NCI-H2029 (cell line): ENCODE measurements at places on chromosomes 16 and 17.

- DNase-seq, result peak; percentile 42
Observed at GRCh38 chr17:68172461-68172954, 75.3 kb upstream of the AMZ2 start.

DNA sequence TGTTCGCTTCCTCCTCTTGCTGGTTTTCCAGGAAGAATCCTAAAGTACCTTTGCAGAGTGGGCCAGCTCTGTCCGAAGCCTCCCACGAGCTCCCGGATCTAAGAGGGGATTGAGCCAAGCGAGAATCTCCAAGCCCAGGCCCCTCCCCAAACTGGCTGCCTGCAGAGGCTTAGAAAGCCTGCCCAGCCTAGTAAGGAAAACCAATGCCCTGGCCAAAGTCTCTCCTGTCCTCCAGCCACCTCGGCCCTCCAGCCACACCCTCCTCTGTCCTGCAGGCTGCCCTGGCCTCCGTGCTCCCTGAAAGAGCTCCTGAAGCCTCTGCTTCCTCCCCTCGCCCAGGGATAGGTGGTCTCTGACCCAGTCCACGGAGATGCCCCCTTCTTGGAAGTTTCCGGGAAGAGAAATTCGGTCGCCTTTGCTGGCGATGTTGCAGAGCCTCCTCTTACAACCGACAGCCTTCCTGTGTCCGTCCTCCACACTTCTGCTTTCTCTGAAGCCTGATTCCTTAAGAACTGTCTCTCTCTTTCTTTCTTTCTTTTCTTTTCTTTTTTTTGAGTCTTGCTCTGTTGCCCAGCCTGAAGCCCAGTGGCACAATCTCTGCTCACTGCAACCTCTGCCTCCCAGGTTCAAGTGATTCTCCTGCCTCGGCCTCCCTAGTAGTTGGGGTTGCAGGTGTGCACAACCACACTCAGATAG lies 54.9 kb upstream of the TOB1 start:
- DNase-seq, result no peak

DNA sequence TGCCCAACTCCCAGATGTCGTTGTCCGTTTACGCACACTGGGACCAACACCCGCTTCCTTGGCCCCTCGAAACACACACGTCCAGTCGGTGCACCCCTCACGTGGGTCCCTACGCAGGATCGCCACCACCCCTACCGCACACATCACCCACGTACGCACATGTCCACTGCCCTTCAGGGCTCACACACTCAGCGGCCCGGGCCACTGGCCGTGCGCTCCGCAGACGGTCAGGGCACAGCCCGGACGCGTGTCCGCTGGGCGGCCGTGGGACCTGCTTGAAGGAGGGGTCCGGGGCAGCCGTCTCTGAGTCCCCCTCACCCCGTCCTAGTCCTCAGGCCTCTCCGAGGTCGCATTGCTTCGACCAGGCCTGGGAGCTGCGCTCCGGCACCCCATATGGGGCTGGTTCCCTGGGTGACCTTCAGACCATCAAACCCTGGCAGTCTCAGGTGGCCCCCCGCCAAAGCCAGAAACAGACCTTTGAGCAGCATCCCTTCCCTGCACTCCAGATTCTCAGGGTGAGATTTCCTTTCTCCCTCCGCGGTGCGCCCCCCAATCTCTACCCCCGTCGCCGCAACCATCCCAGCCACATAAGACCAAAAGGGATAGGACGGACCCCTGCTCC lies 914 bp upstream of the GPRC5B start:
- DNase-seq, result no peak

DNA sequence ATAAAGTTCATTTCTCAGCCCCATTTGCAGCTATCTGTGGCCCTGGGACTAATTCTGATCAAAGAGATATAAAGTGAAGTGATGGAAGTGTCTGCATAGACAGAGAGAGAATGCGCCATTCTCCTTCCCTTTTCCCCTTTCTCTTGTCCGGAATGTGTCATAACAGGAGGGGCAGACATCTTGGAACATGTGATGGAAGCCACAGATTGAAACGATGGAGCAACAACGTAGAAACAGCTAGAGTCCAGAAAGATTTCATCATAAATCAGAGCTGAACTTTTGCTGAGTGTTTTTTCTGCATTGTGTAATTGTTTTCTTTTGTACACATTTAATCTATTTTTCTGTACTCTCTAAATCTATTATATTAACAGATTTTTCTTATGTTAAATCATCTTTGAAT lies 11.3 kb downstream of the ASGR1 start:
- DNase-seq, result no peak

DNA sequence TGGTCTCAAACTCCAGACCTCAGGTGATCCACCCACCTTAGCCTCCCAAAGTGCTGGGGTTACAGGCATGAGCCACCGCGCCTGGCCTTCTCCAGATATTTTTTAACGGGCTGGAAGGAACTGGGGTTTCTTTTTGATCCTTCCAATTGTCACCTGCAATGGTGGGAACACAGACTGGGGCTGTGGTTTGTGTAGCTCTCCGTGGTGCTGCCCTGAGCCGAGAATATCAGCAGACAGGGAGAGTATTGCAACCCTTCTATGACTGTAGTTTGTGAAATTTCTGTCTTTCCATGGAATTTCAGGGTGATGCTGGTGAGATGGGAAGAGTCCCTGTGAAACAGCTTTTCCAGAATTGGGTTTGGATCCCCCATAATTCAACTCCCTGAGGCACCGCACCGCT lies 263.5 kb downstream of the ENGASE start:
- no peak for DNase-seq

DNA sequence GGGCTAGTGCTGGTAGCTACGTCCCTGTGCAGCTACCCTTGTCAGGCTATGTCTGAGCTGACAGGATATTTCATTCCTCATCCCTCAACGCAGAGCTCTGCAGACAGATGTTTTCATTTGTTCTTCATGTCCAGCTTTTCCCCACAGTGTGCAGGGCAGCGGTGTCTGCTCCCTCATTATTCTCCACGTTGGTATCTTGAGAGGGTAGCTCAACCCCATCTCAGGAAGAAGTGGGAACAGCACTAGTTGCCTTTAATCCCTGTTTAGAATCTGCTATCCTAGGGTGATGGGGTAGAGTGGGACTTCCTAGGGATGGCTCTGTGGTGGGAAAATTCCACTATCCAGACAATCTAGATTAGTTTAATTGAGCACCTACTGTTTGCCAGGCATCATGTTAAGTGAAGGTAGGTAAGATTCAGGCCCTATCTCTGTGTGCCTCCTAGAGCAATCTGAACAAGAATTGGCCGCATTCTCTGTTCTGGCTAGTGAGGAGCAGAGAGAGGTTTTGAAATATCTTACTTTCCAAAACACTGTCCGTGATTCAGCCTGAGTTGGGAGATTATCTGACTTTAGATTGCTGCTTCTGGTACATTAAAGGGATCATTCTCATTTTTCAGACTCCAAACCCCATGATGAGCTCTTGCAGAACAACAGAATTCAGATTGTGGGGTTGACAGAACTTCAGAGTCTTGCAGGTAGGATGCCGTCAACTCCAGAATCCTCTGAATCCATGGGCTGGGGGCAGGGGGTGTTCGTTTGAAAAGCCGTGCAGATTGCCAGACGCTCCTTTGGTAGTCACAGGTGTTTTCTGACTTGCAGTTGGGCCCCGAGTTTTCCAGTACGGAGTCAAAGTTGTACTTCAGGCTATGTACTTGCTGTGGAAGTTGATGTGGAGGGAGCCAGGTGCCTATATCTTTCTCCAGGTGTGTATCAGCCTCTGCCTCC lies 963 bp downstream of the ALG1 start:
- no peak for DNase-seq

- no peak for DNase-seq
Observed at GRCh38 chr16:86448306-86448890, 61.9 kb upstream of the FOXF1 start.

GRCh38 chr16:10202649-10203048 lies 20.4 kb upstream of the GRIN2A start:
- DNase-seq, result no peak

GRCh38 chr17:57898487-57899311 lies 48.9 kb upstream of the MRPS23 start:
- DNase-seq, result no peak

DNA sequence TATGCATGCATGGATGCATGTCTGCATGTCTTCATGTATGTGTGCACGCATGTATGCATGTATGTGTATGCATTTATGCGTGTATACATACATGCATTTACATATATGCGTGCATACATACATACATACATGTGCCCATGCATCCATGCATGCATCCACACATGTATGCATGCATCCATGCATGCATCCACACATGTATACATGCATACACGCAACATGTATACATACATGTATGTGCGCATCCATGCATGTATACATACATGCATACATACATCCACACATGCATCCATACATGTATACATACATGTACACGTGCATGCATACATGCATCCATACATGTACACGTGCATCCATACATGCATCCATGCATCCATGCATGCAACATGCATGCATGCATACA lies 29.8 kb upstream of the DLX3 start:
- no peak for DNase-seq

DNA sequence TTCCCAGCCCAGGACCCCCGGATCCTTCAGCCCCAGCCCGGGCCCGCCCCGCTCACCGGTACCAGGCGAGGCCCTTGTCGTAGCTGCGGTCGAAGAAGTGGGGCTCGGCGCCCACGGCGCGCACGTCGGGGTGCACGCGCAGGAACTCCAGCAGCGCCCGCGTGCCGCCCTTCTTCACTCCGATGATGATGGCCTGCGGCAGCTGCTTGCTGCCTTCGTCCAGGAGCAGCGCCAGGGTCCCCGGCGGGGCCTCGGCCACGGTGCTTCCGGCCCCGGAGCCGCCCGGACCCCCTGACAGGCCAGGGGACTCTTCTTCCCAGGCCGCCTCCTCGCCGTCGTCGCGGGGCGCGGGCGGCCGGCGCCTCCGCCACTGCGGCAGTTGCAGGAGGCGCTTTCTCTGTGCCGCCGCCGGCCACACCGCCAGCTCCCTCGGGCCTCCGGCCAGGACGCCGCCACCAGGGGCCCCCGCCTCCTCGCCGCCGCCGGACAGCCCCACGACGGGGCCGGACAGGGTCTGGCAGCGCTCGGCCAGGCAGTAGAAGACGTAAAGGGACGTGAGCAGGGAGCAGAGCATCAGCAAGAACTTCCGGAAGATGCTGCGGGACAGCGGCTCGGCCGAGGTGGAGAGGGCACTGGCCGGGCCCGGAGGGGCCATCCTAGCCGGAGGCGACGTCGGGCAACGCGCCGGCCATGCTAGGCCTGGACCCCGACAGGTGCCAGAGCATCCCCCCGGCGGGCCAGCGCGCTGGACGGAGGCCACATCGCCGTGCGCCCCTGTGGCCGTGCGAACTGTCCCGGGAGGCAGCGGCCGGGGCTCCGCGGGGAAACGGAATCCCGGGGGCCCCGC lies 1.0 kb downstream of the HS3ST3A1 start:
- DNase-seq, result no peak

DNA sequence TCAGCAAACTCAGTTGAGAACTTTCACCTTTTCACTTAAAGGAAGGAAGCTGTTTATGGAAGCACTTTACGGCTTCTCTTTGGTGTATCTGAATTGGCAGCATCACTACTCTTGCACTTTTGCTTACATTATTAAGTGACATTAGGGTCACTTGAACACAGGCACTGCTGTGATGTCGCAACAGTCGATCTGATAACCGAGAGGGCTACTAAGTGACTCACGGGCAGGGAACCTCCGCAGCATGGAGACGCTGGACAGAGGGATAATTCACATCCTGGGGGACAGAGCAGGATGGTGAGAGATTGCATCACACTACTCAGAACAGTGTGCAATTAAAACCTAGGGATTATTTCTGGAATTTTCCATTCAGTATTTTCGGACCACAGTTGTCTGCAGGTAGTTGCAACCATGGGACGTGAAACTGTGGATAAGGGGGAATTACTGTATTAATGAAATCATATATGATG lies 56.5 kb downstream of the DNAH2 start:
- no peak for DNase-seq

GRCh38 chr17:55409030-55409800 lies 12.4 kb downstream of the MMD start:
- DNase-seq, result no peak

GRCh38 chr17:37743875-37744632 lies 805 bp downstream of the HNF1B start:
- DNase-seq, result no peak

DNA sequence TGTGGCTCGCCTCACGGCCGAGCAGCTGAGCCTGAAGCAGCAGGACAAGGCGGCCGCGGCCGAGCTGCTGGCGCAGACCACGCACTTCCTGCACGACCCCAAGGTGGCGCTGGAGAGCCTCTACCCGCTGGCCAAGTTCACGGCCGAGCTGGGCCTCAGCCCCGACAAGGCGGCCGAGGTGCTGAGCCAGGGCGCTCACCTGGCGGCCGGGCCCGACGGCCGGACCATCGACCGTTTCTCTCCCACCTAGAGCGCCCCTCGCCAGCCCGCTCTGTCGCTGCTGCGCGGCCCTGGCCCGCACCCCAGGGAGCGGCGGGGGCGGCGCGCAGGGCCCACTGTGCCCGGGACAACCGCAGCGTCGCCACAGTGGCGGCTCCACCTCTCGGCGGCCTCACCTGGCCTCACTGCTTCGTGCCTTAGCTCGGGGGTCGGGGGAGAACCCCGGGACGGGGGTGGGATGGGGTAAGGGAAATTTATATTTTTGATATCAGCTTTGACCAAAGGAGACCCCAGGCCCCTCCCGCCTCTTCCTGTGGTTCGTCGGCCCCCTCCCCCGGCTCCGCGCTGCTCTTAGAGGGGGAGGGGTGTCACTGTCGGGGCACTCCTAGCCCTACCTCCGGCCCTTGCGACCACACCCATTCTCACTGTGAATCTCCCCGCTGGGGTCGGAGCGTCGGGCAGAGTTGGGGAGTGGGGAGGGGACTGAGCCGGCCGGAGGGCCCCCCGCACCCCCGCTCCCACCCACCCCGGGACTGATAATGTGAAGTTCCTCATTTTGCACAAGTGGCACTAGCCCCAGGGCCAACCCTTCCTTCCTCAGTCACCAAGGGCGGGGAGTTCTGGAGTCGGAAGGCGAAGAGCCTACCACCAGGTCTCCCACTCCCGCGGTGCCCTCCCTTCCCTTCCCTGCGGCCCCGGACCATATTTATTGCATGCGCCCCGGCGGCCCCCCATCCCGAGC lies 4.0 kb downstream of the HIC1 start:
- DNase-seq, result no peak

- peak; percentile 58 for DNase-seq
Observed at GRCh38 chr16:30351586-30352419, 3.3 kb downstream of the CD2BP2 start.

DNA sequence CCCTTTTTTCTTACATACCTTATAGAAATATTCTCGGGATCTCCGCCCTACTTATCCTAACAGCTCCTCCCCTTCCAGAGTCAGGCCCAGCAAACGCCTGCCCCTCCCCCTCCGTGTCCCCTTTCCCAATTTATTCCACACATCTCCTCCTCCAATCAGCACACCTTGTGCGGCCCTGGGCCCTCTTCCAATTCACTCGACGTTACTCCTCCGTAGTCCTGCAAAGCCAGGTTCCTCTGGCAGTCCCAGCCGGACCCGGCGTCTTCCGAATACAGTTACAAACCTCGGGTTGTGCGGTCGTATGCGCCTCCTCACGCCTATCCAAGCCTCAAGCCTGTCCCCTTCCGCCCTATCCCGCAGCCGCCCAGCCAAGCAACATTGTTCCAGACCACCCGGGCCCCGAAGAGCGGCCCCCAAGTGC lies 677 bp downstream of the CBX1 start:
- DNase-seq, result peak; percentile 58

GRCh38 chr17:44324092-44324570 lies 492 bp downstream of the SLC25A39 start:
- DNase-seq, result no peak

- no peak for DNase-seq
Observed at GRCh38 chr17:78016852-78017251, 58.3 kb downstream of the TNRC6C start.

GRCh38 chr17:21275047-21275578 lies 9.4 kb upstream of the MAP2K3 start:
- no peak for DNase-seq
